ENCODE measurements at places on chromosomes 11 and 22. TPM values are rescaled to one million over a fixed set of nuclear protein-coding genes. Genes with fewer than 3 reads are reported as not detected.

GRCh38 chr11:25938952-25939351 is 393.0 kb upstream of the ANO3 start:
- no peaks in the 10 kb centered on the region for H3K4me1 ChIP-seq
- no peak for DNase-seq
- no peaks in the 10 kb centered on the region for H3K27me3 ChIP-seq
- H3K36me3 ChIP-seq = no peaks in the 10 kb centered on the region
- no peak overlapping the region for H3K27ac ChIP-seq

GRCh38 chr11:67289651-67290479 is 762 bp downstream of the ANKRD13D start:
- H3K4me1 ChIP-seq = peaks cover 8% of the 10 kb centered on the region
- H3K27ac ChIP-seq = peak overlapping the region; percentile 62
- no peak for DNase-seq

- no peaks in the 10 kb centered on the region for H3K36me3 ChIP-seq
- no peaks in the 10 kb centered on the region for H3K4me1 ChIP-seq
- DNase-seq = no peak
- no peak overlapping the region for H3K27ac ChIP-seq
- H3K4me3 ChIP-seq = no peak overlapping the region
Measured at GRCh38 chr11:124122123-124122522, 6.9 kb downstream of the VWA5A start.

DNA sequence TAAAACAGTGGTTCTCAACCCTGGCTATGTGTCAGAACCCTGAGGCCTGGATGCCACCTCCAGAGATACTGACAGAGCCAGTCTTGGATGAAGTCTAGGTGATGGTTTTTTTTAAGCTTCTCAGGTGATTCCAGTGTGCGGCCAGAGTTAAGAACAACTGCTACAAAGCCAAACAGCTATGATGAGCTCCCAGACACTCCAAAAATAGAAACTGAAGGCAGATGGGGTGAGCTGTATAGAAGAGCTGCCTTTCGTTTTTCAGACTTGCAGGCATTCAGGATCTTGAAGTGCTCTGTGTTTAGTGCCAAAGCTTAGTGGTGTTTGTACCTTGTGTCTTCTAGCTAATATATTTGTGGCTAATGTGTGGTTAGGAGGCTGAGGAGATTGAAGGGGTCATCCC is 14.2 kb downstream of the SCUBE2 start:
- peak overlapping the region; percentile 14 for H3K27ac ChIP-seq
- no peaks in the 10 kb centered on the region for H3K4me1 ChIP-seq
- no peaks in the 10 kb centered on the region for H3K27me3 ChIP-seq
- H3K4me3 ChIP-seq = no peak overlapping the region

Gene TMEM223
- 26.9 TPM for total RNA-seq

Gene PHF21B
- total RNA-seq = 3.6 TPM
